RWPE1 (cell line): ENCODE measurements at places on chromosomes 6 and 20.
A peak's percentile ranks its signal among the peaks of the same experiment; 100 is the strongest.

- peak; percentile 55 for DNase-seq
These were observed 32.1 kb upstream of the CENPW start for GRCh38 chr6:126307849-126308248.

DNA sequence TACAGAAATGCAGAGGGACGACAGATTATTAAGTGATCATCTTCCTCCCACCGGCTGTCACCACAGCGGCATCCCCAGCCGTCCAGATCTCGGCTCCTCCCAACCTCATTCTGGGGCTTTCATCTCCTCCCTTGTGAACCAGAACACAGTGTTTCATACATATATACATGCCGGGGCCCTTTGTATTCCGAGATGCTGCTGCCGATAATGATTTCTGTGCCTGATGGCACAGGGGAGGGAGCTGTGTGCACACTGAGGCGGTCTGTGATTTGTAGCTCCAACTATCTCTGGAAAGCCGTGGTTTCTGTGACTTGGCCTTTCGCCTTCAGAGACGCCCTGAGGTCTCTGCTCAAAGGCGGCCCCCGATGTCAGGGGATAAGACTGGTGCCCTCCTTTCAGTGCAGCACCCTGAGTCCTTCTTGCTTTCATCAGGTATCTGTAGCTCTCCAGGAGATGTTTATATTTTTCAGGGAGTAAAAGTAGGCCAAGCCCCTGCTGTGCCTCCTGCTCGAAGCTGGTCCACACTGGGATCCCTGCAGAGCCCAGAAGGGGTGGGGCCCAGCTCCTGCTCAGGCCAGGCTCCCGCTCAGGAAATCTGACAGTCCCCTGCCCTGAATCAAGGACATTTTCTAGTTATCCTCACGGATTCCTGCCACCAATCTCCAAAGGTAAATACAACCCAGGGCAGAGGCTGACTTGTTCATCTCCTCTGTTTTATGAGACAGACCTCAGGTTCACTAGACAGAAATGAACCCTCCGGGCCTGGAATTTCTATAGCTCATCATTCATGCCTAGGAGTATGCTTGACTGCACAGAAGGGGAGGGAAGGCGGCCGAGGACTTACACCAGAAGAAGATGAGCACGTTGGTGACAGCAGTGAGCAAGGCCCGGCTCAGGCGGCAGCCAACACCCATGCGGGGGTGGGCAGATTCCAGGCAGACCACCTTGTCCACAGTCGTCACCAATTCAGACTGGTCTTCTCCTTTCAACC, 11.2 kb downstream of the LEMD2 start:
- DNase-seq: no peak

- DNase-seq: no peak
These were observed 402.3 kb downstream of the NKAIN2 start for GRCh38 chr6:124205921-124206320.

DNA sequence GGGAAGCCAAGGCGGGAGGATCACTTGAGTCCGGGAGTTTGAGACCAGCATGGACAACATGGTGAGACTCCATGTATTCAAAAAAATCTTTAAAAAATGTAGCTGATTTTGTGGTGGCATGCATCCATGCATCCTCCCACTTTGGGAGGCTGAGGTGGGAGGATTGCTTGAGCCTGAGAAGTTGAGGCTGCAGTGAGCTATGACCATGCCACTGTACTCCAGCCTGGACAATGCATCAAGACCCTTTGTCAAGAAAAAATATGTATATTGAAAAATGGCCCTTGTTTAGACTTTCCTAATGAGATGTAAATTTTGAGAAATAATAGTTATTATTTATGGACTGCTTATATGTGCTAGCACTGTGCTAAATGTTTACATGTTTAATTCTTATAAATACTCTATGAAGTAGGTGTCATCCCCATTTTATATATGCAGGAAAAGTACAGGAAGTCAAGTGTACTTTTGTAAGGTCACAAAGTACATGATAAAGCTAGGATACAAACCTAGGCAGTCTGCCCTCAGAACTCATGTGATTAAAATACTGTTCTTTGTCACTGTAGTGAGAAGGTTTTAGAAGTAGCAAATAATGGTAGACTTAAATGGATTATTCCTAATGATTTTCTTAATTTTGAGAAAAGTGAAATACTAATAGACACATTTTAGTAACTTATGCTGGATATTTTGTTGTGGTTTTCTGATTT, 58.8 kb downstream of the ITCH start:
- no peak for DNase-seq

DNA sequence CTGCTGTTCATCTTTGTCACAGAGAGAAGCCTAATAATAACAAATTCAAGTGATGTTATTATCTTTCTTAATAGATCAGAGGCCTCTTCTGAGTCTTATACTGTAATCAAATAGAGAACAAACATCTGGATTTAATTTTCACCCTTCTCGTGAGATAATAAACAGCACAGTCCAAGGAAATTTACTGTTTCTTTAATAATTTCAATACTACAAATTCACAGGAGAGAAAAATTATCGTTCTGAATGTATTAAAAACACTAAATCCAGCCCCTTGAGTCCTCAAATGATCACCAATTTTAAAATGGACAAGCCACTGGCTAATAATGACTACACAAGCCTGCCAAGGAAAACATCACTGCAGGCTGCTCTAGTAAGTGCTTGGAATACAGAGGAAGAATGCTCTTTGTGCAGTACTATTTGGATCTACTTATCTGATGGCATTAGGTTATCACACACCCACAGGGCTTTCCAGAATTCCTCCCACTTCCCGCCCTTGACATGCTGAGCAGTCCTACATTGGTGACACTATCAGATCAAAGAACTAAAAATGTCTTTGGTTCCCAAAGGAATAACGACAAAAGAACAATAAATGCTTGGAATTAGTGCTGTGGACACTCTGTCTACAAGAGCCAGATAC, 38.1 kb downstream of the SYNE1 start:
- DNase-seq: no peak

- DNase-seq: no peak
These were observed 1065.9 kb upstream of the CITED2 start for GRCh38 chr6:140440223-140440835.

DNA sequence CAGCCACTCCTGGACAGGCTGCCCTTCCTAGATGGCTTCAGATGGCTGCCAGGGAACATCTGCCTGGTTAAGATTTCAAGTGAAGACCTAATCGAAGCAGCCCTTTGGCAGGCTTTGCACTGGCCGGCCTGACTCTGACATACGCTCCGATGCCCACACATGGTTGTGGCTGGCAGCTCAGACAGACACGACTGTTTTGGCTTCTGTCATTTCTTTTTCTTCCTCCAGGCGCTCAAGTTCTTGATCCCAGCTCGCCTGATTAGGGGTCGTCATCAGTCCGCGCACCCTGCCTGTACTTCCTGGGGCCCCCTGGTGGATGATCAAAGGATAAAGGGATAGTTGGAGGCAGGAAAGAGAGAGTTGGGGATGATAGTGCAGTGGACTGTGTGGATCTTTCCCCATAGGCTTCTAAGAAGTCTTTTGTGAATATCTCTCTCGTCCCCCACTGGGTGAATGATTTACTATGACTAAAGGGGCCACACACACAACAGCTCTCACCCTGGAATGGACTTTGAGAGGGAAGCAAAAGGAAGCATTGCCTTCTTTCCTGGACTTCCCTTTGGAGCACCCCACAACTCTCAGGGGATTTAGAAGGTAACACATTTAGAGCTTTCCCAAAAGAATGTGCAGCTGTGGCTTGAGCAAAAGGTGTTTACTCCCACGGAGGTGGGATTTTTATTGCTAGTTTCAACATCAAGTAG, 21.4 kb upstream of the TRAM2 start:
- DNase-seq: peak; percentile 52

DNA sequence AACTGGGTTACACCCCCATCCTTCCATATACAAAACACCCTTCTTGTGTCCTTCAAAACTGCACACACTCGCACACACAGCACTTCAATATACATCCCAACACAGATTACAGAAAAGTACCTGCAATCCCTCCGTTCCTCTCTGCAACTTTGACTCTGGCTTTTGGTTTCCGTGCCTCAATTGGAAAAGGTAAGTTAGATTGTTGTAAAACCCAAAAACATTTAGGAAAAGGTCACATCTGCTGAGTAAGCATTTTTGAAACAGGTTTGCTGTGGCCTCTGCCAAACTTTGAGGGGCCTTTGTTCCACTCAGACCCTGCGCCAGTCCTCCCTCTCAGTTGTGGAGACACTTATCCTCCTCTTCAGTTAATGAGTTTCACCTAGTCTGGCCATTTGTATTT, 4.2 kb downstream of the NKX2-4 start:
- DNase-seq: no peak

GRCh38 chr20:25421102-25421501, 13.6 kb downstream of the GINS1 start:
- no peak for DNase-seq

DNA sequence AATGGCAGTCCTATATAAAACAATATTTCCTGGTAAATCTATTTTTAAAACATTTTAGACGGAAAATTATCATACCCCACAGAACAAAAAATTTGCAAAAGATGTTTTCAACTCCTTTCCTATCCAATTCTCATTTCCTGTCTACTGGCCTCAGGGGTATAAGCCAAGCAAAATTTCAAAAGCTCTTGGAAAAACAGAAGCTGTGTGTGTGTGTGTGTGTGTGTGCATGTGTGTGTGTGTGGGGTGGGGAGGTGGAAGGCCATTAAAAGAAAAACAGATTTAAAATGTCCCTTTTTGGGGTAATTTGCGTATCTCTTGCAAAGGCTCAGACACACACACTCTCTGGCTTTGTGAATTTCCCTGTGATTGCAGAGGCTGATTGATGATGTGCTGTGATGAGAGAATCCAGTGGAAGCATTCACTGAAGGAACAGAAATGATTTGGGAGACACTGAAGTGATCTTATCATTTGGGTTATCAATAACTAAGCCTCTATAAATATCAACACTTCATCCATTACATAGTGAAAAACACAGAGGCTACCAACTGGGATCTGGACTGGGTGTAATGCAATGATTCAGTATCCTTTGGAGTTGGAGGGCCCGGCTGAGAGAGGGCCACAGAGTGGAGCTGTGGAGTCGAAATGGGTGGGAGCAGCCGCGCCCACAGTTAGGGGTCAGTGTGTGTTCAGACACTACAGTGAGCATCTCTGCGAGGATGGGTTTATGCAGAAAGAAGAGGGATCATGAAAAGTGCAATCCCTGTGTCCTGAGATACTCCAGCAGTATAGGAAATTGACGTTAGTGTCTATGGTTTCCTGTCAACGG, 106.8 kb upstream of the PREP start:
- DNase-seq: no peak

DNA sequence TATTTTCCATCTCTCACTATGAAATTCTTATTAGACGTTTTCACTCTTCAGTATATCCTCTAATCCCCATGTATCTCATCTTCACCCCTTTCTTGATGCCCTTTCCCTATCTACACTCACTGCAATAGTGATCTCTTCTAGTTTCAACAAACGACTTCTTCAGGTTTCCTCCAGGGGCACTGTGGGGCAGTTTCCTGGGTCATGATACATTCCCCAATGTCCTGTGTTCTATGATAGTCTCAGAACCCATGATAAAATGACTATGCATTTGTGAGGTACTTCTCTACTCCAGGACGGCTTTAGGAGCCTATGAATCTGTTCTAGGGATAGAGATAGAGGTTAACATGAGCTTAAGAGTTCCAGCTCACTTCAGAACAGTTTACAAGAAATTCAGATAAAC, 183.3 kb downstream of the FOXC1 start:
- DNase-seq: peak; percentile 62

GRCh38 chr6:132227904-132228303, 173.4 kb downstream of the MOXD1 start:
- DNase-seq: no peak

DNA sequence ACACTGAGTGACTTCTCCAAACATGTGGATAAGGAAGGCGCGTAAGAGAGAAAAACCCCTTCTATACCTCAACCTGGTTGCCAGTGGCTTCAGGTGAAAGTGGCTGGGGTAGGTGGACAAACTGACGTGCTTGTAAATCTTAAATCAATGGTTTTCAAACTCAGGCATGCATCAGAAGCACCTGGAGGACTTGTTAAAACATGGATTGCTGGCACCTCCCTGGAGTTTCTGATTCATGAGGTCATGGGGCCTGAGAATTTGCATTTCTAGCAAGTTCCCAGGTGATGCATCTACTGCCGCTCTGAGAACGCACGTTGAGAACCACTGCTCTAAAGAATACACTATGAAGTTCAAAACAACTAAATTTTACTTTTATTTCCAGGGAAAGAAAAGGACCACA, 31.9 kb upstream of the TAB2 start:
- no peak for DNase-seq

DNA sequence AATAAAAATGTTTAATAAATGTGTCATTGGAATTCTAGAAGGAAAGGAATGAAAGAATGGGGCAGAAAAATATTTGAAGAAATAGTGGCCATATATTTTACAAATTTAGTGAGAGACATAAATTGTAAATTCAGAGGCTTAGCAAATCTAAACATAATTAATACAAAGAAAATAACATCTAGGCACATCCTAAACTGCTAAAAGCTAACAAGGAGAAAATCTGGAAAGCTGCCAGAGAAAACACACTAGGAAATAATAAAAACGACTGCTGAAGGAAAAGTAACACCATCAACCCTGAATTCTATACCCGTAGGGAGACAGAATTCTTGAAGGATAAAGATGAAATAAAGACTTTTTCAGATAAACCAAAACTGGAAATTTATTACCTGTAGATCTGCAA, 23.8 kb downstream of the CYB5R4 start:
- no peak for DNase-seq

GRCh38 chr6:44685213-44685612, 297.7 kb downstream of the CDC5L start:
- peak; percentile 46 for DNase-seq

GRCh38 chr20:1375515-1375914, 17.3 kb downstream of the FKBP1A start:
- DNase-seq: no peak
